ENCODE measurements at places on chromosomes 2 and 18. TPM values are rescaled to one million over a fixed set of nuclear protein-coding genes. Genes with fewer than 3 reads are reported as not detected.

DNA sequence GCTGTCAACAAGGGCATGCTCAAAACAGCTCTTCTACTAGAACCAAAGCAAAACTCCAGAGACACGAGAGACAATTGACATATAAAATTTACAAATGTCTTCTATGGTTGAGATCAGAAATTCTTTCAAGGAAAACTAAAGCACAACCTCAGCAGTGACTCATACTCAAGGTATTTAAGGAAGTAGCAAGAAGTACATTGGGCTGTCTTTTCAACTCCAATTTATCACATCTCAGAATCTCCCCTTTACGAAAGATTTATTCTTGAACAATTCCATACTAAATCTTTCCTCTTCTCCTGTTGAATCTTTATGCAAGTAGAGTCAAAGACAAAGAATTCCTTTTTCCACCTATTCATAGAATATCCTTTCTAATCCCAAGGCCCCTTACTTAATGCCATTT, 324.0 kb downstream of the IRS1 start:
- DNase-seq, result no peak

Gene PFN4
- 0.49 TPM for total RNA-seq

DNA sequence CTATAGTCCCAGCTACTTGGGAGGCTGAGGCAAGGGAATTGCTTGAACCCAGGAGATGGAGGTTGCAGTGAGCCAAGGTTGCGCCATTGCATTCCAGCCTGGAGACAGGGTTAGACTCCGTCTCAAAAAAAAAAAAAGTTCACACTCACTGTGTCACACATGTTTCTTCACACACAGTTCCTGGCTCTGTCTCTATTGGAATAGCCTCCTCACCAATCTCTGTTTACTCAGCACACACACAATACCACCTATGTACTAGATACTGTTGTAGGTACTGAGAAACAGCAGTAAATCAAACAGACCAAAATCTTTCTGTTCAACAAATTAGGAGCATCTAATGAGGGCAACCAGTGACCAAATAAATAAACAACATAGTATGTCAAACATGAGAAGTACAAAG, 3.3 kb downstream of the TTC31 start:
- no peak for DNase-seq

Gene IL1B
- total RNA-seq, result 0.84 TPM

GRCh38 chr2:219186754-219187456, 8.8 kb downstream of the RETREG2 start:
- DNase-seq, result no peak

Data from T-cell (primary cell).